ENCODE measurements at places on chromosomes 3 and 15. TPM values are rescaled to one million over a fixed set of nuclear protein-coding genes. Genes with fewer than 3 reads are reported as not detected.
A peak's percentile ranks its signal among the peaks of the same experiment; 100 is the strongest.

Gene SLC15A2
- polyA plus RNA-seq, result 2.6 TPM

DNA sequence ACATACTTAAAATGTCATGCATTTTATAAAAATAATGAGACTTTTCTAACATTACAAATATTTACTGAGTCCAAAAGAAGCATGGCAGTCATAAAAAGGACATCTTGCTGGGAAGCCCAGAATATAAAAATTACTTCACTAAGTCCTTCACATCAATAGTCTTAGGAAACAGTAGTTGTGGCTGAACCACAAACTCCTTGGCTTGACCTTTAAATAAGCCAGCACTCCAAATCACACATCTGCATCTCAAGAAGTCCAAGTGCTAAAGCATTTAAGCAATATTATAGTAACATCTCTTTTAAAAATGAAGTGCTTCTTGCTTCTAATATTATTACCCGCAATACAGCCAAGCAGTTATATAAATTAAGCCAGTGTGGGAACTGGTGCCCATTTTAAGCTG is 8.8 kb downstream of the CCNL1 start:
- H3K27ac ChIP-seq, result no peak overlapping the region
- no peak for DNase-seq

DNA sequence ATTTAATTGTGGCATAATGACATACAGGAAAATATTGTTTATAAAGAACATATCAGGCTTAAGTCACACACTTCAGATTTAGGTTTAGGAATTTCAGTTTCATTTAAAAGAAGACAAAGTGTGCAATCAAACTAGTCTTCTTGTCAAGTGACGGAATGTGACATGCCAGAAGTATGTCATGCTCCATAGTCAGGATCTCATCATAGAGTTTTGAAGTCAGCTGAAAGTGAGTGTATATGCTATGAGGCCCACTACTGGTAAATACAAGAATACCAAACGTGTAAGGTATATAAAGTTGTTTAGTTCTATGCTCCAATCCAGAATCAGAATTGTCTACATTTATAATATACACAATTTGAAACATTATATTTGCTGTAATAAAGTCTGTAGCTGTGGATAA is 988.4 kb downstream of the TBL1XR1 start:
- no peaks in the 10 kb centered on the region for H3K36me3 ChIP-seq
- H3K4me1 ChIP-seq, result no peaks in the 10 kb centered on the region
- H3K27me3 ChIP-seq, result no peaks in the 10 kb centered on the region
- no peak overlapping the region for H3K4me3 ChIP-seq

DNA sequence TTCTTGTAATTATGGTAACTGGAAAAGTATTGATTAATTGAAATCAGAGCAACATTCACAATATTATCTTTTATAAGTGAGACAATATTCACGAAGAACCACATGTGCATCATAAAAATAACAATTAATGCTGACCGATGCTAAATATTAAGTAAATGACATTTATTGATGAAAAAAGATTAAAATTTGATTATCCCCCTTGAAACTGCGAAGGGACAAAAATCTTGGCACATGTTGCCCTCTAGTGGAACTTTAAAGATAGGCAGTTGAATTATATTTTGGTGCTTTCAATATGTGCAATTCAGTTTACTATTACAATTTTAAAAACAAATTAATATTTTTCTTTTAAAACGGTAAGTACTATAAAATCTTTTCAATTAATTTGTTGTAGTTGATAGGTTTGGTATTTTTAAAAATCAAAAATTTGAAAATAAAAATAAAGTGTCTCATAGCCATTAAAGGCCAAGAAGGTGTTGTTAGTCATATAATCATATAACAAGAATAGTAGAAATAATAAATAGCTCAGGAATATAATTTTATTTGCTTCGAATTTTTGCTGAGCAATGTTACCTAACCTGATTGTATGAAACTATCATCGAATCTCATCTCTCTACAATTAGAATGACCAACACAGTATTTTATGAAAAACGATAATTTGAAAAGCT is 270.2 kb downstream of the ROBO1 start:
- DNase-seq, result no peak
- no peak overlapping the region for H3K27ac ChIP-seq
- H3K4me3 ChIP-seq, result no peak overlapping the region
- H3K4me1 ChIP-seq, result no peaks in the 10 kb centered on the region

GRCh38 chr3:124514683-124515082 is 215.6 kb upstream of the UMPS start:
- H3K4me1 ChIP-seq, result peaks cover 13% of the 10 kb centered on the region
- no peaks in the 10 kb centered on the region for H3K27me3 ChIP-seq
- no peak for DNase-seq
- H3K36me3 ChIP-seq, result no peaks in the 10 kb centered on the region
- H3K27ac ChIP-seq, result no peak overlapping the region

DNA sequence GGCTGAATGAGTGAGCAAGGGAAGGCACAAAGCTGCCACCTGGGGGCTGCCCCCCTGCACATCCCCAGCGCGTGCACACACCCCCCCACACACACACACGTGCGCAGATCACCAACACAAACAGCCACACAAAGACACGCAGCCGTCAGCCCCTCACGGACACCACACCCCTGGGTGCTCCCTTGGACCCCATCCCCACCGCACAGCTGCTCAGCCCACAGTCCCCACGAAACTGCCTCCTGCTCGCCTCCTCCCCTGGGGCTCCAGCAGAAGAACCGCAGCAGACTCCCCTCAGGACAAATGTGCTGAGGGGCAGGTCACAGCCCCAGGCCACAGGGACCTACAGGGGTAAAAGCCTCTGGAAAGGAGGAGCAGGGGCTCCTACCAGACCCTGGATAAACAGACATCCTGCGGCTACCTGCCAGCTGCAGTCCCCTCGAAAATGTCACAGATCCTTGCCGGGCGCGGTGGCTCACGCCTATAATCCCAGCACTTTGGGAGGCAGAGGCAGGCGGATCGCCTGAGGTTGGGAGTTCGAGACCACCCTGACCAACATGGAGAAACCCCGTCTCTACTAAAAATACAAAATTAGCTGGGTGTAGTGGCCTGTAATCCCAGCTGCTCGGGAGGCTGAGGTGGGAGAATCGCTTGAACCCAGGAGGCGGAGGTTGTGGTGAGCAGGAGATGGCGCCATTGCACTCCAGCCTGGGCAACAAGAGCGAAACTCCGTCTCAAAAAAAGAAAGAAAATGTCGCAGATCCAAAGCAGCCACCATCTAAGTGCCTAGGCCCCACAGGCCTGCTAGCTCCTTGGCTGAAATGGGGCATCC is 6.5 kb downstream of the TWF2 start:
- H3K27ac ChIP-seq, result no peak overlapping the region
- peaks cover 5% of the 10 kb centered on the region for H3K4me1 ChIP-seq
- peaks cover 38% of the 10 kb centered on the region for H3K36me3 ChIP-seq
- H3K27me3 ChIP-seq, result no peaks in the 10 kb centered on the region

DNA sequence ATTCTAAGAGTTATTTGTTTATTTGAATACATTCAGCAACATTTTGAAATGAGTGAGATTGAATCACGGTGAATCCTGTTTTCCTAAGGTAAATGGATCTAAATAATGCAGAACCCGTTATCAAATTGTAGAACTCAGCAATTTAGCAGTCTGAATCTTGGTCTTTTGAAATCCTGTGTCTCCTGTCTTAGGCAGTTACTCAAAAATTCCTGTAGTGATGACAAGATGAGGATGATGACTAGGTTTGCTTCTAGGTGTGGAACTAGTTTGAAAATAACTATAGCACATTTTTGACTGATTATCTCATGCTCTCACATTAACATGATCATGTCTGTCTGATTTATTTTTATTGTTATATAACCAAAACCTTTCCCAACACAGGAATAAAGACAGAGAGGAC is 115.0 kb downstream of the RAP2B start:
- H3K36me3 ChIP-seq, result no peaks in the 10 kb centered on the region
- peaks cover 25% of the 10 kb centered on the region for H3K4me1 ChIP-seq
- H3K27ac ChIP-seq, result peak overlapping the region; percentile 70
- no peak overlapping the region for H3K4me3 ChIP-seq
- no peaks in the 10 kb centered on the region for H3K27me3 ChIP-seq

All from keratinocyte (primary cell).